Fibroblast of lung (primary cell): ENCODE measurements at places on chromosomes 4 and X. TPM values are rescaled to one million over a fixed set of nuclear protein-coding genes. Genes with fewer than 3 reads are reported as not detected.

- H3K4me1 ChIP-seq = no peaks in the 10 kb centered on the region
- no peak for DNase-seq
- no peak overlapping the region for H3K4me3 ChIP-seq
- no peaks in the 10 kb centered on the region for H3K36me3 ChIP-seq
- no peak overlapping the region for H3K27ac ChIP-seq
- no peaks in the 10 kb centered on the region for H3K27me3 ChIP-seq
These were observed 53.7 kb upstream of the SMAD1 start for GRCh38 chr4:145427991-145428390.

GRCh38 chr4:48909697-48910096 lies 3.1 kb upstream of the OCIAD2 start:
- no peak overlapping the region for H3K4me3 ChIP-seq
- no peaks in the 10 kb centered on the region for H3K36me3 ChIP-seq
- H3K4me1 ChIP-seq = peaks cover 5% of the 10 kb centered on the region
- H3K27ac ChIP-seq = no peak overlapping the region

GABRG1 gene
- not detected in 2 replicates for total RNA-seq

GRCh38 chrX:55663584-55663983 lies 40.4 kb downstream of the FOXR2 start:
- no peak overlapping the region for H3K4me3 ChIP-seq
- no peaks in the 10 kb centered on the region for H3K4me1 ChIP-seq
- H3K36me3 ChIP-seq = no peaks in the 10 kb centered on the region
- H3K27me3 ChIP-seq = no peaks in the 10 kb centered on the region
- no peak for DNase-seq

EIF4E gene
- 138 and 139 TPM in 2 replicates for total RNA-seq
